ENCODE measurements at places on chromosomes 12 and 14.

DNA sequence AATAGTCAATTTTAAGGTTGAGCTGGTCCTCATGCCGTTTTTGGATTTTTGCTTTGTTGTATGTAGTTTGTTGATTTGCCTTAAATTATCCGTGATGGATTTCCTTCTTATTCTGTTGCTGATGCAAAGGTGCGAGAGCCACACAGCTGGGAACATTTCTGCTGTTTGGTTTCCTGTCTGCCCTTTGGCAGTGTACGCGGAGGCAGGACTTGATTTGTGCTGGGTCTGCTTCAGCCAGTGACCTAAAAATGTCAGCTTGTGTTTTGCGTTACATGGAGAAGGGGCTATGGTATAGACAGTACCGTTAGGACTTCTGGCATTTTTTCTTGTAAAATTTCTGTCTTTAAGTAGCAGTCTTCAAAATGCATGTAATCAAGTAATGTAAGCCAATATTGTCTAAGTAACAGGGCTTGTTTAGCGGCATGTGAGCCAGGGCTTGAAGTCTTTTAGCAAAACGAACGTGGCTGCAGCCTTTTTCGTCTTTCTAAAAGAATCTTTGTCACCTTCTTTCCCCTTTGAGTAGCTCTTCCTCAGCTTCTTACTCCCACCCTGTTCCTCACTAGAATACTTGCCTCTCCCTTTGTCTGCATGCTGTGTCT lies 18.2 kb upstream of the RD3L start:
- no peak for DNase-seq

GRCh38 chr12:96447256-96447655 lies 42.1 kb upstream of the CFAP54 start:
- no peak for DNase-seq

DNA sequence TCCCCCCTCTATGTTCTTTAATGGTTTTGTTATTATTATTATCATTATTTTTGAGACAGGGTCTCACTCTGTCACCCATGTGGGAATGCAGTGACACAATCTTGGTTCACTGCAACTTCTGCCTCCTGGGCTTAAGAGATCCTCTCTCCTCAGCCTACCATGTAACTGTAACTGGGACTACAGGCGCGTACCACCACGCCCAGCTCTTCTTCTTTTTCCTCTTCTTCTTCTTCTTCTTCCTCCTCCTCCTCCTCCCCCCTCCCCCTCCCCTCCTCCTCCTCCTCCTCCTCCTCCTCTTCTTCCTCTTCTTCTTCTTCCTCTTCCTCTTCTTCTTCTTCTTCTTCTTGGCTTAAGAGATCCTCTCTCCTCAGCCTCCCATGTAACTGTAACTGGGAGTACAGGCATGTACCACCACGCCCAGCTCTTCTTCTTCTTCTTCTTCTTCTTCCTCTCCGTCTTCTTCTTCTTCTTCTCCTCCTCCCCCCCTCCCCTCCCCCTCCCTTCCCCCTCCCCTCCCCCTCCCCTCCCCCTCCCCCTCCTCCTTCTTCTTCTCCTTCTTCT lies 5.4 kb upstream of the KRT7 start:
- no peak for DNase-seq

GRCh38 chr12:6950401-6950801 lies 755 bp upstream of the PTPN6 start:
- DNase-seq = no peak

DNA sequence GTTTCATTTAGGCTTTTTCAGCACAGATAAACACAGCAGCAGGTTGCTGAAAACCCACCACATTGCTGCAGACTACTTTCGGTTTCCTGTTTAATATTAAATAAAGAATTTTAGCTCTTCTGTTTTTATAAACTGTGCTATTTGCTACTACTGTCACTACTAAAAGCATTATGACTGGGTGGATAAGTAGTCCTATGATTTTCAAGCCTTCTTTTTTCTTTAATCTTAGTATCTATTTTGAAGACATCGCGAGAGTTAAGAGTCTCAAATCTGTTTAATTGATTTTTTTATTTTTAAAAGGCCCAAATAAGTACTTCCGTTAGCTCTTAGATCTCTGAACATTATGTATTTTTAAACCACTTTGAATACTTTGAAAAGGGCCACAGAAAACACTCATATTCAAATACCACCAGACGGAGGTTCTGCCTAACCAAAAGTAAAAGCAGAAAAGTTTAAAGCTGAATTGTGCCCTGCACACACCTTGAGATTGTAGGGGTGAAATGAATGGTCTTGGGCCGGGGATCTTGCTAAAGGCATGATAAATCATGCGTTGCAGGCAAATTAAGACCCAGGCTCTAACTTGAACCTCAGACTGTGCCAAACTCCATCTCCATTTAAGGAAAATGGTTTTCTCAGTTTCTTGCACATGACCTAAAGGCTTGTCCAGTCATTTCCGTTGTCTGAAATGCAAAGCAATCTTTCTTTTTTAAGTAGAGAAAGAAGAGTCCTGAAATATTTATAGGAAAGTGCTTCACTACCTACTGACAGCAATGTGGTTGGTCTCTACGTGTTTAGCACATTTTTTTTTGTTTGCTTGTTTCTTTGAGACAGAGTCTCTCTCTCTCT lies 13.6 kb upstream of the FOXN3 start:
- no peak for DNase-seq

- DNase-seq = no peak
These were observed 5.3 kb upstream of the BEST3 start for GRCh38 chr12:69704357-69704756.

DNA sequence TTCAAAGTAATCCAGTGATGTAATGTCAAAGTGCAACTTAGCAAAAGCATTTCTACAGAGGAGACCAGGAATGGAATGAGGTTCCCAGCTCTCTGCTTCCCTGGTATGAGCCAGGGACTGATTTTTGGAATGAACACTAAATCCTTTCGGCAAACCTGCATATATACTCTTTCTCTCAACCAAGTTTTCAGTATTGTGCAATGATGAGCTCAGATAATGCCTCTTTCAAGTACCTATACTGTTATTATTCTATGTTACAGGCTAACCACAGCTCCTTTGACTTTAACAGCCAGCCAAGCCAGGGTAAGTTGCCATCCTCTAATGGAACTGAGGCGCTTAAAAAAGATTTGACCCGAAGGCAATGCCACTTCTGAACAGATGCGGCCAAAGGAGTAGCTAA lies 104.9 kb upstream of the FSCB start:
- no peak for DNase-seq

GRCh38 chr12:34395056-34396005 lies 373.0 kb downstream of the ALG10 start:
- no peak for DNase-seq

DNA sequence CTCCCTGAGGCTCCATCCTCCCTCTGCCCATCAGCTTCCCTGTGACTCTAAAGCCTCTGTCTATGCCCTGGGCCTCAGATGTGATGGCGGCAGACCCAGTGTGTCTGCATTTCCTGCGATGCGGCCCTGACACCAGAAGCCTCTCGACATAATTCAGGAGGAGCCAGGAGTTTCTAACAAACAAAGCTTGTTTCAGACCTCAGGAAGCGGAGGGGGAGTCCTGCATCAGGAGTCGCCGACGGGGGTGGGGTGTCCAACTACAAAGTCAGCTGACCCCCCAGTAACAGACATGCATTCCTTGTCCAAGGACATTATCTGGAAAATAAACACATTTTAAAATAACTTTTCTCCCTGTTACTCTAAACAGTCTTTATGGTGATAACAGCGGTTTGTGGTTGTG lies 167.5 kb downstream of the DPF3 start:
- no peak for DNase-seq

DNA sequence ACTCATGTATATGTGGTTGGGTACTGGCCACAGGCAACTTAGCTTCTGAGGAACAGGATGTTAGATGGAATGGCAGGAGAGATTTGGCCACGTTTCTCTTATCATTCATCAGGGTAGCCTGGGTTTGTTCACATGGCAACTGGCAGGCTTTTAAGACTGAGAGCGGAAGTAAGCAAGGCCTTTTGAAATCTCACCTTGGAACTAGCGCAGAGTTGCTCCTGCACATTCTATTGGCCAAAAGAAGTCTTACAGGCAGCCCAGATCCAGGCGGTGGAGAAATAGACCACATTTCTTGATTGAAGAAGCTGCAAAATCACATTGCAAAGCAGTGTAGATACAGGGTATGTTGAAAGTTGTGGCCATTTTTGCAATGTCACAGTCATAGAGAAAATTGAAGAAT lies 3.7 kb downstream of the CLEC4A start:
- DNase-seq = no peak

DNA sequence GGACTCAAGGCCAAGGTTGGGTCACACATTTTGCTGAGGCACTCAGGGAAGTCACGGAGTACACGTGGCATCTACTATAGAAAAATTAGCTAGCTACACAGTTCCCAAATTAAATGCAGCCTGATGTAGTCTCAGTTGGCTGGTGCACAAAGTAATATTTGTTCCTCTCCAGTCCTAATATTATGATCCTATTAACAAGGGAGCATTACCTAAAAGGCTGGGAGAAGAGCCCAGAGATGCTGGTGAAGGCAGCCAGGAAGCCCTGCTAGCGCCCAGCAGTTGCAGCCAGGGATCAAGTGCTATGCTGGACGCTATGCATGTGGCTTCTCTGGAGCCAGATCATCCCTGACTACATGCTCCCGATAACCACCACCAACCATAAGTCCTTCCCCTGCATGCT lies 88.0 kb upstream of the GSC start:
- no peak for DNase-seq

DNA sequence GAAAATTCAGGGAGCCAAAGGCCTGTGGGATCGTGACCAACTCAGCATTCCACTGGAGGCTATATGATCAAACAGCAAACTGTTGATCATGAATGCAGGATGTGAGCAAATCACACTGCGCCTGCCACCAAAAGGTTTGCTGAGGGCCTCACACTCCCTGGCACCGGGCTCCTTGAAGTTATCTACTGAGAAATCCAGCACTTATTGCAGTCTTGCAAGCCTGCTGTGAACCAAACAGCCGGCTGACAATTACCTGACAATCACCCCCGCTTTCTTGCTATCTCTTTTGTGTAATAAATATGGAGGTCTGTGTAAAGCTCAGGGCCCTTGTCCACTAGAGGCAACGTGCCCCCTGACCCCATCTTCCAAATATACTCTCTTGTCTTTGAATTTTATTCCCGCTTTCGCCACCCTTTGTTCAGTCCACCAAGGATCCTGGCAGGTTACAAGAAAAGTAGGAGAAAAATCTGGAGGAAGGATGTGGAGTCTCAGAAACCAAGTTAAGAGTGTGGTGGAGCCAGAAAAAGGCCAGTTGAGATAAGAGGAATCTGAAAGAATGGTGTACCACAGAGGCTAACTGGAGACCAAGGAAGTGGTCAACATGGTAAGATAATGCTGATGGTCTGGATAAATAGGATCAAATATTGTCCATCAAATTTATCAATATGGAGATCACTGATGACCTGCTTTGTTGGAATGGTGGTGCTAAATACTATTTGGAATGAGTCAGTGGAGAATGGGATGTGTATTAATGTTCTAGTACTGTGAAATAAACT lies 229.2 kb downstream of the ALX1 start:
- no peak for DNase-seq

GRCh38 chr12:57000393-57000792 lies 6.0 kb downstream of the ZBTB39 start:
- no peak for DNase-seq

DNA sequence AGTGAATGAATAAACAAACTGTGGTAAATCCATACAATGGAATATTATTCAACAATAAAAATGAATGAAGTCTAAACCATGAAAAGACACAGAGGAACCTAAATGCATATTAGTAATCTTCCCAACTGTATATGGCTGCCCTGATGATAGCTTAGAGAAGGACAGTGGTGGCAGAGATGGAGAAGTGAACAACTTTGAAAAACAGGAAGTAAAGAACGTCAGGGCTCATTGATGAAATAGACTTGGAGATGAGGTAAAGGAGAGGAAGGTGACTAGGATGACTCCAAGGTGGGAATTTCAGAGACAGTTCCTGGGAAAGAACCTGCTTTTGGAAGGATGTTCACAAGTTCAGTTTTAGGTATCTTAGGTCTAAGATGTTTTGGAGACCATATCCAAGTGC lies 36.3 kb upstream of the NT5DC3 start:
- DNase-seq = no peak

GRCh38 chr12:102479099-102479885 lies 1.1 kb downstream of the IGF1 start:
- no peak for DNase-seq

GRCh38 chr12:93174473-93174872 lies 203.3 kb upstream of the NUDT4 start:
- DNase-seq = no peak

GRCh38 chr12:52907092-52907810 lies 2.4 kb upstream of the KRT8 start:
- no peak for DNase-seq

- DNase-seq = no peak
These were observed 344.6 kb upstream of the MGAT4C start for GRCh38 chr12:86600664-86601231.

DNA sequence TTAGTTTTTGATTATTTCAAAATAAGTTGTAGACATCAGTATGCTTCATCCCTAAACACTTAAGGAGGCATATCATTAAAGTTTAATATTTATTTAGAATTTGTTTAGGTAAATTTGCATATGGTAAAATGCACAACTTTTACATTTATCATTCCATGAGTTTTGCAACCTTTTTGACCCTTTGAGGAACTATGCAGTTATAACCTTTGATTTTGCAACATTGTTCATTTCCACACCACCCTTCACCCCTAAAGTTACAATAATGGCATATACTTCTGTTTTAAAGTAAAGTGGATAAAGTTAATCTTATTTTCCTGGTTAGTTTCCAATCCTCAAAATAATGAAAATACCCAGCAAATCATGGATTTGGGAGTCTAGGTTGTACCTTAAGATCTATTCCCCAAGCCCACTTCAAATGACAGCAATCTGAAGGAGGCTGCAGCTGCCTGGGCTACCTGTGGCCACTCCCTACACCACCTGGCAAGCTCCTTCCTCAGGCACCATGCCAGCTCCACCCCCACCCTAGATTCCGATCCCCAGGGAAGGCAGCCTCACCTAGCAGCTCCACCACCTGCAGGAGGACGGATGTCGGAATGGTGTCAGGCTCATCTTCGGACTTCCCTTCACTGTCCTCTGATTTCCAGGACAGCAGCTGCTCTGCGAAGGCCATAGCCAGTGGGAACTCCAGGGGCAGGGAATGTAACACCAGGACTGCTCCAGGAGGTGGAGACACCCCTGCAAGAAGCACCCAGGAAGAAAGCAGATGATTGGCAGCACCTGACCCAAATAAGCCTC lies 65.1 kb downstream of the TRAFD1 start:
- DNase-seq = no peak

- no peak for DNase-seq
These were observed 87.6 kb upstream of the GRIN2B start for GRCh38 chr12:14068961-14069360.

All from activated gamma-delta T cell treated with anti-CD3 and anti-CD28 coated beads, Interleukin-2, amount 50 U/mL, for 16 hours (primary cell).